ENCODE measurements at places on chromosomes 3 and 15.

GRCh38 chr3:72663429-72663828, 184.8 kb downstream of the SHQ1 start:
- DNase-seq: no peak

GRCh38 chr15:81294516-81294880, 29.4 kb downstream of the STARD5 start:
- no peak for DNase-seq

GRCh38 chr15:74131628-74132413, 1.4 kb downstream of the ISLR2 start:
- no peak for DNase-seq

- no peak for DNase-seq
Observed at GRCh38 chr3:171790898-171791691, 19.2 kb downstream of the PLD1 start.

DNA sequence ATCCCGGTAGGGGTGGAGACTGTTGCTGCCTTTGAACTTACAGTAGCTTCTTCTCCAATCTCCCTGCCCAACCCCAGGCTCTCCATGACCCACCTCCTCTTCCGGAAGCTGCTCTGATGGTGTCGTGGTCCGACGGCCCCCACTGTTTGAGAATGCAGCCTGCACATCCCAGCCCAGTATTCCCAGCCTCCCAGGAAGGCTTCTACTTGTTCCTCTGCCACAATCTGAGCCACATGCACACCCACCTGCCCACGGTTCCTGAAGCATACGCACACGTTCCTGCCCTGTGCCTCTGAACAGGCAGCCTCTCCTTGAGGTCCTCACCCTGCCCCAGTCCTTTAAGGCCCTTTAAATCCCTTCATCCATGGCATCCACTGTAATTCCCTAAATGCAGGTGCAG, 57.4 kb downstream of the ABTB1 start:
- no peak for DNase-seq

DNA sequence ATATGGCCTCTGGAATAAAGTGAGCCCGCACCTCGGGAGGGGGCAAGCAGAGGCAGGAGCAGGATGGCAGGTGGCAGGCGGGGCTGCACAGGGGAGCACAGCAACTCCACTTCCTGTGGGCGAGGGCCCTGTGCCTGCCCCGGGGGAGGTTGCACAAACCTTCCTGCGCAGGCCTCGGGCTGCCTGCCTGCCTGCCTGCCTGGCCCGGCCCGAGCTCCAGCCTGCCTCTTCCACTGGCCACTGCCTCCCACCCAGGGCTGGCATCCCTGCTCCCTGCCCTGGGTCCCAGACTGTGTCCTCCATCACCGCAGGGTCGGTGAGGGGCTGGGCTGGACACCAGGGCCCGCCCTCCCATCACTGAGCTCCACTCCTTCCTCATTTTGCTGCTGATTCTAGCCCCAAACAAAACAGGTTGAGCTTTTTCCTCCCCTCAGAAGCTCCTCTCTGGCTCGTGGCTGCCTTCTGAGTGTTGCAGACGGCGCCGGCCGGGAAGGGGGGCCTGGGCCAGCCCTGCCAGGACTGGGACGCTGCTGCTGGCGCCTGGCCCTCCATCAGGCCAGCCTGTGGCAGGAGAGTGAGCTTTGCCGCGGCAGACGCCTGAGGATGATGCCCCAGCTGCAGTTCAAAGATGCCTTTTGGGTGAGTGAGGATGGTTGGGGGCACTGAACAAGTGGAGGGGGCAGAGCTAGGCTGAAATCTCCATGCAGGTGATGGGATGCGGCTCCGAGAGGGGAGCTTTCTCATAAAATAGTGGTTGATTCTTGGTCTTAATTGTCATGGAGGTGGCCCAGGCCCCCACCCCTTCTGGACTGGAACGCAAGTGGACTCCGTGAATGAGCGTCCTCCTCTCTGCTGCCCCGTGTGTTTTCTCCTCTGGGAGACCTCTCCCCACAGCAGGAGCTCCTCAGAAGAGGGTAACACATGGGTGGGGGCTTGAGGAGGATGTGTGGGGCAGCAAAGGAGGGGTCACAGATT, at the start of gene PSTPIP1:
TSS of gene PSTPIP1 (plus strand) at position 156 of the 975 bp plus-strand sequence. CDS start at position 604, 448 bp downstream.
- DNase-seq: peak; percentile 74

GRCh38 chr3:37862219-37862902, 681 bp downstream of the CTDSPL start:
- DNase-seq: no peak

- DNase-seq: no peak
Observed at GRCh38 chr15:22831473-22831872, 7.0 kb upstream of the NIPA2 start.

DNA sequence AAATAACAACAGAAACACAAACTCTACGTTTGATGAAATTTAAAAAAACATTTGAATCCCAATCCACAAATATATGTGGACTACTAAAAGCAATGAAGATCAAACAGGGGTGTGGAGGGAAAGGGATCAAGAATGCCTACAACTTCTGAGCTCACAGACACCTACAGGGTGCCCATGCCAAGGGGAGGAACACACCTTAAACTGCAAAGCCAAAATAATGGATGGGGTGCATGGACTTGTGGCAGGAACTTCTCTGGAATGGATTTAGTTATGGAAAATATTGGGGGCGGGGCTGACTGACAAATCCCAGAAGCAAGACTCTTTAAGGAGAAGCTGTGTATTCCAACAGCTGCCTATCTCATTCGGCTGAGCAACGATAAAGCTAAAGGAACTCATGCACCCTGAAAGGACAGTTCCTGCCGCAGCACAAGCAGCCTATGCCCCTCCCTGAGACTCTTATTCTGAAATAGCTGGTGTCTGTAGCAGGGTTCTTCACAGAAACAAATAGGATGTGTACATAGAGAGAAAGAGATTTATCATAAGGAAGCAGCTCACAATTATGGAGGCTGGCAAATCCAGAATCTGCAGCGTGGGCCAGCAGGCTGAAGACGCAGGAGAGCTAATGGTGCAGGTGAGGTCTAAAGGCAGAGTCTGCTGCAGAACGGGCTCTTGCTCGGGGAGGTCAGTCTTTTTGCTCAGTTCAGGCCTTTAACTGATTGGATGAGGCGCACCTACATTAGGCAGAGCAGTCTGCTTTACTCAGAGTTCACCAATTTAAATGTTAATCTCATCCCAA, 24.5 kb upstream of the PLA2G4D start:
- DNase-seq: no peak

DNA sequence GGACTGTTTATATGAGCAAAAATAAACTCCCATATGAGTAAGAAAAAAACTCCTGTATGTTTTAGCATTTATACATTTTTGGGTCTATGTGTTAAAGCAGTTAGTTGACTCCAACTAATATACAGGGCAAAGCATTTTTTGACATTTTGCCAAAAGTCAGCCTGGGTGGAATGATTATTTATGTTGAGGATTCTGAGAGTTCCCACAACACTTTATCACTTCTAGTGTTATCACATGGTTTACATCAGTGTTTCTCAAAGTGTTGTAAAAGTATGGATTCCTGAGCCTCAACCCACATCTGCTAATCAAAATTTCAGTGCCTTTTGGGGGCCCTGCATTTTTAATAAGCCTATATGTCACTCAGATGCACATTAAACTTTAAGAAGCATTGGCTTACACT, 337.3 kb upstream of the WNT5A start:
- no peak for DNase-seq

DNA sequence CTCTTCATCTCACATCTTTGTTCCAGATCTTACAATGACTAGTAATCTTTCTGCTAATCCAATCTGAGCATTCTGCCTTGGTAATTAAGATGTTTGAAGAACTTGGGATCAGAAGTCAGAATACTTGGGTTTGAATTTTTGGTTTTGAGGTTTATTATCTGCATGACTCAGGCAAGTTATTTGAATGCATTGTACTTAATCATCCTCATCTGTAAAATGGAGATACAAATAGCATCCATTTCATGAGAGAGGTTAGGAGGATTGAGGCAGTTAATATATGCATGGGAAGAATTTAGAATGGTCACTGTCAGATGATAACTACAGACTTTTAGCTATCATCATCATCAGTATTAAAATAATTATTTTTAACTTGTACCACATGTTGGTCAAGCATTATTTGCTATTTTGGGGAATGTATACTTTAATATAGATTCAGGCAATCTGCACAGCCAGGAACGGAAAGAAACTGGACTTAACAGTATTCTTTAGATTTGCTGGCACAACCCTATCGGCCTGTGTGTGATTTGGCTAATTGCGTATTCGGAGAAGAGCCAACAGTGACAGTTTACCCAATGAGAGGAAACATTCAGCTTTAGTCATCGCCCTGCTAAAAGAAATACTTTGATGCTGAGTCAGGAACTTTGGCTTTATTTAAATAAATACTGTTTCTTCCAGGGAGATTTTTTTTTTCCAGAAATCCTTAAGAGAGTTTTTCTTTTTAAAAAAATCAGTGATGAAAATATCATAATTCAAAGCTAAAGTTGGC, 600.0 kb downstream of the ROBO1 start:
- no peak for DNase-seq

DNA sequence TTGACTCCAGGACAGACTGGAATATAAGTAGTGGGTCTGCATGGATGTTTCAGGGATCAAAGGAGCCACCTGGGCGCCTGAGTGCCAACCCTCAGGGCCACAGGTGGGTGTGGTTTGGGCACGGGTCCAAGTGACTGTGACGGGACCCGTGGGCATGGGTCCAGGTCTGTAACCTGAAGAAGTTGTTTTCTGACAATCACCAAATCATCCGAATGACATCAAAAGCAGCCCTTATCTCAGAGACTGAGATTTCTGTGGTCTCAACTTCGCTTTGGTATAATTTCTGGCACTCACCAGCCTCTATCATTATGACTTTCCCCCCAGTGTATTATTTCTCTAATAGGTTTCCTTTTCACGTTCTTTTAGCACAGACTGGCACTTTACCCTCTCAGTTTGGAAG, 24.4 kb downstream of the RLBP1 start:
- DNase-seq: no peak

- no peak for DNase-seq
Observed at GRCh38 chr15:45128971-45129639, 574 bp downstream of the DUOXA1 start.

GRCh38 chr15:58742022-58742813, 7.3 kb downstream of the ADAM10 start:
- DNase-seq: no peak

DNA sequence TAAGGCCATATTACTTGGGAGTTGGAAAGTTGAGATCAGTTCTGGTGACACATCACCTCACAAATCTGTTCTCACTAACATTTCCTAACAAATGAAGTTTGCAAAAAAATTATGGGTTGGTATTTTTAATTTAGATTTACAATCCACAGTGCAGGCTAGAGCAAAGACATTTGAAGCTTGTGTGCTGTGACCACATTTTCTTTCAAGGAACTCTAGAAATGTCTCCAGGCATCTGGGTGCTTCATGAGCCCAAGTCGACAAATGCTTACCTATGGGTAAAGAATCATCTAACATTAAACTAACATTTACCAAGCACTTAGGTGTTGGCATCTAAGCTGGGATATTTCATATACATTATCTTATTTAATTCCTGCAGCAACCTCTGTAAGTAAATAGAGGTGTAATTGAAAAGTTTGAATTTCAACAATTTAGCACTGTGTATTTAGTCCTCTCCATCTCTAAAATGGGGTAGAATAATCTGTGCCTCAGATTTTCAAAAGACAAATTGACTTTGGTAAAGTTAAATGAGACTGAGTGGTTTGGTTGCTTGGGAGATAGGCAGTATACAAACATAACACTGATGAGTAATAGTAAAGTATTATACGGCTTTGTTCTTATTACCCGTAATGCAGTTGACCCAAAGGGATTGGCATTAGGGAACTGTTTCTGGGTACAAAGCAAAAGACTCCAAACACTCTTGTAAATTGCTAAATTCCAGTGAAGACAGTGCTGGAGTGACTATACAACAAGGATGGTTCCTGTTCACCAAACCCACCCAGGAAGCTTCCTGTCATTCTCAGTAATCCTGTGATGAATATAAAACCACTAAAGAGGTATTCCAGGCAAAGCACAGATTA, 162.5 kb downstream of the TPRG1 start:
- peak; percentile 18 for DNase-seq

DNA sequence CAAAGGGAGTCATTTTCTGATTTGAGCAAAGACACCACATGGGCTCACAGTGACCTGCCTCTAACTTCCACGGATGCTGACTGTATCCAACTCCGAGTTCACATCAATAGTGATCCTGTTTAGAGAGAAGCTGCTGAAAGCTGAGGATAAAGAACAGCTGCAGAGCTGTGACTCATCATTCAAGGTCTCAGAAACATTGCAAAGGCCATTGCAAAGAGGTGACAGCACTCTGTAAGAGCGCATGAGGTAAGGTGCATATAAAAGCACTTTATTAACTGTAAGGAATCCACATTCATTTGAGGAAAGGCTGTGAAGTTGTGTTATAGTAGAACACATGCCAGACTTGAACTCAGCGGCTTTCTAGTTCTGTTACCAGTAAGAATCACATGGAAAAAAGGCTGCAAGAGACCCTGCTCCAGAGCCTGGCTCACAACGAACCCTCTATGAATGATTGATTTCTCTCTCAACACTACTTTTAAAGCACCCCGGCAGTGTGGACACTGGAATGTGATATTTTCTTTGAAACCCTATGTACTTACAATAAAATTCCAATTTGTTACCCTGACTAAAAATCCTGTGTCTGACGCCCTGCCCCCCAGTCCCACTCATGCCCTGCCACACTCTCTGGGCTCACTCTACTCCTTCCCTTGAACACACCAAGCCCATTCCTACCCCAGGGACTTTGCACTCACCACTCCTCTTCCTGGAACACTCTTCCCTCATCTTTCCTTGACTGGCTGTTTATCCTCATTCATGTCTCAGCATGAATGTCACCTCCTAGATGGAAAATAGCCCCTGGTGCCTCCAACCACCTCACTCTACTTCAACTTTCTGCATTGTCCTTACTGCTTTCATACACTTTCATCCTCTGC, 111.2 kb downstream of the LSM3 start:
- DNase-seq: no peak

DNA sequence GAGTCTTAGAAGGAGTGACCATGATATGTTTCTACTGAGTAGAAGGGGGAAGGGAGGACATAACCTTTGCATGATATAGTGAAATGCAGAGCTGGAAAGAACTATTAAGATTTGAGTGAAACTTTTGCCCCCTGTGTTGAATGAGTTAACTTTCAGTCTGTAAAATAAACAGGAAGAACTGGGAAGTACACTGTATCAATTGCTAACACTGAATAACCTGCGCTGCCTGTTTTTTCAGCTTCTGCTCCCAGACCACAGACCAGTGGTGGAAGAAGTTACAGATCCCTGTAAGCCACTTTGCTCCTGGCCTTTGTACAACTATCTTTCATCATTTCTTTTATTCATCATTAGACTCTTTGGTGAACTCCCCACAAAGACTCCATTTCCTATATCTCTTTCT, 3.6 kb upstream of the LRCH3 start:
- DNase-seq: no peak

GRCh38 chr3:128232376-128233178, 79.3 kb downstream of the EEFSEC start:
- no peak for DNase-seq

- peak; percentile 69 for DNase-seq
Observed at GRCh38 chr3:45677033-45677446, 12.2 kb upstream of the SACM1L start.

- no peak for DNase-seq
Observed at GRCh38 chr15:74775132-74775562, 6.7 kb upstream of the CSK start.

- DNase-seq: no peak
Observed at GRCh38 chr3:133388696-133389395, 11.0 kb upstream of the BFSP2 start.
